Muscle of back (tissue), 13 donors: ENCODE measurements at places on chromosomes 6 and 20. TPM values are rescaled to one million over a fixed set of nuclear protein-coding genes. Genes with fewer than 3 reads are reported as not detected.

GRCh38 chr6:170405311-170405975, 98.9 kb downstream of the FAM120B start:
- DNase-seq: no peak

- peak; percentile 66 for DNase-seq
Observed at GRCh38 chr20:46117704-46118467, at the start of gene CD40. TSS of gene CD40 (plus strand) at chr20:46118314. CDS start at chr20:46118344, 30 bp downstream.

DNA sequence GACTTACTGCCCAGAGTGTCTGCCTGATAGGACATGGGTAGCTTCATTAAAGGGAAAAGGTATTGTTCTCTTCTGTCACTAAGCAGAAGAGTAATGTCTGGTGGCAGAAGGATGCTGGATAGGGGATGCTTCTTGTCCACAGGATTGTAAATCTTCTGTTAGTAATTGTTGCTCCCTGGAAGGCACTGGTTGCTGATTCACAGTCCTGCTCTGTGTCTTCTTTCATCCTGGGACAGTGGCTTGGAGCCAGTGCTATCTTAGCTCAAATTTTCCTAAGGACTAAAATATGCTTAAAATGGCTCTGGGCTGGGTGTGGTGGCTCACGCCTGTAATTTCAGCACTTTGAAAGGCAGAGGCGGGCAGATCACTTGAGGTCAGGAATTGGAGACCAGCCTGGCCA, 48.0 kb downstream of the SYTL3 start:
- no peak for DNase-seq

The RNF144B gene
- polyA plus RNA-seq: 12.0 TPM

GRCh38 chr20:53943522-53944291, 126.7 kb downstream of the BCAS1 start:
- DNase-seq: no peak

GRCh38 chr20:34538671-34539123, 19.8 kb upstream of the MAP1LC3A start:
- DNase-seq: peak; percentile 35

The SLC35B3 gene
- polyA plus RNA-seq: 19.1 TPM

The RFX6 gene
- 0.04 TPM for polyA plus RNA-seq

DNA sequence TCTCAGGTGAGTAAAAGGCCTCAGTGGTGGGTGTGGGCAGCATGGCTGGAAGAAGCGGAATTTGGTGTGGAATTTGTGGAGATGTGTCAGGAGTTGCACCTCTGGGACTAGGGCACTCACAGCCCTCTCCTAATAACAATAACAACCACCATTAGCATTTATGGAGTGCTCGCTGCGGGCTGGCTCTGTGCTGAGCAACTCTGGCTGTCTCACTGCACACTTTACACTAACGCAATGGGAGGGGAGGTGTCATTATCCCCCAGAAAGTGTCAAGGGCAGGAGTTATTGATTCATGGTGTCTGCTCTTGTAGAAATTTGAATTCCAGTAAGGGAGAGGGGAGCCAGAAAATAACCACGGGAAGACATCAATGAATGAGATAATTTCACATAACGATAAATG, 22.7 kb upstream of the SCRT2 start:
- DNase-seq: no peak

GRCh38 chr6:108782179-108783041, 65.8 kb upstream of the ARMC2 start:
- peak; percentile 87 for DNase-seq

GRCh38 chr6:142355520-142356174, 53.8 kb downstream of the ADGRG6 start:
- no peak for DNase-seq

- no peak for DNase-seq
Observed at GRCh38 chr6:132820629-132821381, 6.4 kb downstream of the RPS12 start.

The NELFE gene
- 65.1 TPM for polyA plus RNA-seq

- no peak for DNase-seq
Observed at GRCh38 chr20:14453259-14453658, 115.8 kb upstream of the FLRT3 start.

DNA sequence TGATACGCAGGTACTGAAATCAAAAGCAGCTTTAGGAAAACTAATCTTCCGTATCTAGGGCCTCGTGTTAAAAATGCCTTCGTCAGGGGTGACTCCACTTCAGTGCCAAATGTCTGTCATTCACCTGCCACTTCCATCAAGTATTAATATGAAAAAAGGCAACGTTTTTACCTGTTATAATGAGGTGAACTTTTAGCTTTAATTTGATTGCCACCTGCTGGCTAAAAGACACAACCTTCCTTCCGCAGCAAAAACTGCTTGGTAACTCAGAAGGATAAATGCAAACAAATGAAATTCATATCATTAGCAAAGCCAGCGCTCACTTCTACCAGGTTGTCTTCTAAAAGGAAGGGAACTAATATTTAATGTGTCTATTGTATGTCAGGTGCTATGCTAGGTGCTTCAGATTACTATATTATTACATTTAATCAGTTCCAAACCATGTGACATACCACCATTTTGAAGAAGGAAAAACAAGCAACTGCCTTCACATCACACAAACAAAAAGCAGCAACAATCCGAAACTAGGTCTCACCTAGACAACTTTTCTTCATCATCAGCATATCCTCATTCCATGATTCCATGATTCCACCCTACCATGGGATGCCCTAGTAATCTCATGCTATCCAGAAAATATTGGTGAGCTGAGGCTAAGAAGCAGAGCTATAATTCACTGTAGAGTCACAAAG, 20.6 kb upstream of the ARHGAP18 start:
- no peak for DNase-seq

DNA sequence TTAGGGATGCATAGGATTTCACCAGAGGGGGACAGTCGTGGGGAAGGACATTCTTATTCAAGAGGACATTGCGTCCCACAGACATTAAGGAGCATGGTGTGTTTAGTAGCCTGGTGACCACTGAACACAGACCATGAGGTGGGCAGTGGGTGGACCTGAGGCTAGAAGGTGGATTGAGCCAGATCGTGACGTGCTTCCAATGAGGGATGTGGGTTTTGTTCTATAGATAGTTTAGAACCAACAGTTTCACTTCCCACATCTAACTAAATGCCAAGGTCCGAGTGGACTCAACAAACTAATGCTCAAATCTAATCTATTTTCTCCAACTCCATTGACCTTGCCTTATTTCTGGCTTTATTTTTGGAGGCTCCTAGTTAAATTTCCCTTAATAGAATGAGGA, 58.5 kb downstream of the OGFRL1 start:
- no peak for DNase-seq

DNA sequence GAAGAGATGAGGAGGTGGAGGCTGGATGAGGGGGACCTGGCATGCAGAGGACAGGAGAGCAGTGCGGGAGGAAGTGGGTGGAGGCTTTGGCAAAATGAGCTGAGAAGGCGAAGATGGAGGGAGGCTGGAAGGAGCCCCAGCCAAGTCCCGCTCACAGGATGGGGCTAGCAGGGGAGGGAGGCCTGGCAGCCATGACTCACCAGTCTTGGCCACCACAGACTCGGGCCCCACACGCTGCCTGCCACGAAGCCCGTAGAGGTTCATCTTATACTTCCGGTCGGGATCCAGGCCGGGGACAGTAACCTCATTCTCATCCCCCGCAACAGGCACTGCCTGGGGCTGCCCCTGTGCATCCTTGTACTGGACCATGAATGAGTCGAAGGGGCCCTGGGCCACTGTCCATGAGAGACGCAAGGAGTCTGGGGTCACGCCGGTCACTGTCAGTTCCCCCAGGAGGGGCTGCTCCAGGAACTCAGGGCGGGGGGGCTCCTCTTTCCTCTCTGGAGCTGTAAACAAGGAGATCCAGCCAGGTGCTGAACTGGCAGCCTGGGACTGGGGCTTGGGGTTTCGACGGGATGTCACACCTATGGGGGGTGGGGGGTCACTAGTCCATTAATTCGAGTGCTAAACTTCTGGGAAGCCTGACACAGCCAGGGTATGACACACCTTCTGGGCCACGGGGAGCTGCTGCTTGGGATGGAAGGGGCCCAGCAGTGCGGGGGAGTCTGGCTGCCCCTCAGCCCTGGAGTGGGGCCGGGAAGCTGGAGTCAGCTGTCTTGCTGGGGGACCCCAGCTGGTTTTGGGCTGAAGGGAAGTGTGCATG, 27.8 kb downstream of the TNXB start:
- peak; percentile 77 for DNase-seq

GRCh38 chr6:99013145-99013544, 65.4 kb upstream of the FBXL4 start:
- peak; percentile 88 for DNase-seq

The OR2H1 gene
- polyA plus RNA-seq: not detected

DNA sequence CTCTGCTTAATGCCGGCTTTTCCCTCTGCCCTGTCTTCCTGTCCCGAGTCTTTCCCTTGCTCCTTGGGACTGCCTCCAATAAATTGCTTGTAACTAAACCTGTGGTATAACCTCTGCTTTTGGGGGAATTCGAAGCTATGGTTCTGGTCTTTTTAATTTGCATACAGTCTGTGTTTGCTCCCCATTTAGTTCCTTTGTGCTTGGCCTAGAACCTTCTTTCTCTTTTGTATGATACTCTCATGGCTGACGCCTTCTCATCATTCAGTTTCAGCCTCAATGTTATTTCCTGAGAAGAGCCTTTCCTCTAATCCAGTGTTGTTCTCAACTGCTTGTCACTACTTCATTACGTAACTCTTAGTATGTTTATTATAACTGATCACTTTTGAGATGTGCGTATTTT, 248.0 kb downstream of the PHF3 start:
- DNase-seq: no peak

DNA sequence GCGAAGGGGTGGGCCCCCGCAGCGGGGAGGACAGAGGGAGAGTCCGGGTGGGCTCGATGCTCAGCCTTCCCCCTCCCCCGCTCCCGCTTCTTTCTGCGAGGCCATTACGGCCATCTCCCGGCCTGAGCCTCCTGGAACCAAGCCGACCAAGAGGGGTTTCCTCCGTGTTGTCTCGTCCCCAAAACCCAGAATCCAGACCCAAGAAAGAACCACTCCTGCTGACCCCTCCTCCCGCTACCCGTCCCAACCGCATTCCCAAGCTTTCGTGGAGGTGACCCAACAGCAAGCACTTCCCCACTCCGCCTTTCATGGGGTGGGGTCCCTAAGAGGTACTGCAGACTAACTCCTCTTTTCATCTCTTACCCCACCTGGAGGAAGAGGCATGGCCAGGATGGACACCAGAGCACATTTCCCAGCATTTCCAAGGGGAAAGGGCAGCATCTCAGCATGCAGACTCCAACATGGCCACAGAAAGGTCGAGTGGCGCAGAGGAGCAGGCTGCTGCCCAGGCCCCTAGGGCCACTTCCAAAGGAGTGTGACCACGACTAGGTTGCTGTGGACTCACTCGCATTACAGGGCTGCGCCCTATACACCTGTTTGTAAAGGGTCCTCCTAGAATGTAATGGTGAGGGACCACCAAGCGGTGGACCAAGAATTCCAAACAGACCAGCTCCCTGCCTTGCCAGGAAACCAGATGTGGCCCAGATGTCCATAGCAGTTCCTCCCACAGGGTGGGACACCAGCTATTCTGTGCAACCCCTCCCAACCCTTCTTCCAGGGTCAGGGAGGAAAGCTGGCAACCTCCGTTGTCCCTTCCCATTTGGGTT, 53.4 kb downstream of the MRPL14 start:
- peak; percentile 95 for DNase-seq

The ACSS1 gene
- polyA plus RNA-seq: 23.3 TPM

The TMC2 gene
- polyA plus RNA-seq: 0.10 TPM

DNA sequence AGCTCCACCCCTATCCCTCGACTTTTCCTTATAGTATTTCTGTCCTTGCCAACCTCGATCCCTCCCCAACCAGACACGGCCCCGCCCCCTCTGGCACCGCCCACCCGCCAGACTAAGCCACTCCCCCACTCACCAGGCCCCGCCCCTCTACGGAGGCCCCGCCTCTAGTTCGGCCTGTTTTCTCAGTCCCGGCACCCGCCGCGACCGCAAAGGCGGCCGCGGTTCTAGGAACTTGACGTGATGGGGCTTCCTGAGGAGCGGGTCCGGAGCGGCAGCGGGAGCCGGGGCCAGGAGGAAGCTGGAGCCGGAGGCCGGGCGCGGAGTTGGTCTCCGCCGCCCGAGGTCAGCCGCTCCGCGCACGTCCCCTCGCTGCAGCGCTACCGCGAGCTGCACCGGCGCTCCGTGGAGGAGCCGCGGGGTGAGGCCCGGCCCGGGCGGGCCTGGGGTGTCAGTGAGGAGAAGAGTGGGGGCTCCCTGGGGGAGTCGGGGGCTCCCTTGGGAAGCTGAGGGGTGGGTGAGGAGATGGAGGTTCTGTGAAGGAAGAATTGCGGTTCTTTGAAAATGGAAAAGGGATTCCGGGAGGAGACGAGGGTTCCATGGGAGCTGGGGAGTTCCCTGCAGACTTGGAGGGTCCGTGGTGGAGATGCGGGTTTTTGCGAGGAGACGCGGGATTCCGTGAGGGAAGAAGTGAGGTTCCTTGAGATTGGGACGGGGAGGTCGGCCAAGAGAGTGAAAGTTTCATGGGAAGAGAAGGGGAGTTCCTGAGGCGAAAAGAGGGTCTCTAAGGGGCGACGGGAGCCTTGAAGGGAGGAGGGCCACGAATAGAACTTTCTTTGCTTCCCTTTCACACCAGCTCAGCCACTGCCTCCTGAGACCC, at the start of gene ACSS2:
Gene ACSS2, plus strand, starts transcription at position 207 of the 877 bp plus-strand sequence. Its CDS starts 34 bp downstream, at position 241.
- DNase-seq: peak; percentile 96

DNA sequence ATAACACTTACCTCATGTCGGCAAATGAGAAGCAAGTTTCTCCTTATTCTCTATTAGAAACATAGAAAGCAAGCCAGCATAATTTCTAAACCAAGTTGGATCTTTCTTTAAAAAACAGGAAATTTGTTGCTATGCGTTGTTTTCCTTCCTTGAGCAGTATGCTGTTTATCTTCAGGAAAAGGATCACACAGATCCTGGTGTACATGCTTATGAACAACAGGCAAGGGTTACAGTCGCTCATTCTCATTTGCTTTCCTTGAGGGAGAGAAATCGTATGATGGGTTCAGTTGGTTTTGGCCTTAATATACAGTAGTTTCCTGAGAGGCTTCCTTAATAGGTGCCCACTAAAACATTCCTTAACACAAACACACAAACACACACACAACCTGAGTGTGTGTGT, 118.8 kb downstream of the FYN start:
- no peak for DNase-seq

GRCh38 chr6:132952031-132952867, 137.9 kb downstream of the RPS12 start:
- peak; percentile 82 for DNase-seq

The TUBB2B gene
- polyA plus RNA-seq: 75.7 TPM

DNA sequence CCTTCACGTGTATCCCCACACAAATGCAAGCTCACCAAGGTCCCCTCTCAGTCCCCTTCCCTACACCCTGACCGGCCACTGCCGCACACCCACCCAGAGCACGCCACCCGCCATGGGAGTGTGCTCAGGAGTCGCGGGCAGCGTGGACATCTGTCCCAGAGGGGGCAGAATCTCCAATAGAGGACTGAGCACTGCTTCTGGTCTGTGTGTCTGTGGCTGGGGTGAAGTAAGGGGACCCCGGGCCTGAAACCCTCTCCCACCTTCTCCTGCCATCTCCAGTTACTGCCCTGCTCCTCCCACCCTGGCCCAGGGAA, 8.3 kb downstream of the MYL9 start:
- no peak for DNase-seq
